ENCODE measurements at places on chromosomes 7 and 10.
A peak's percentile ranks its signal among the peaks of the same experiment; 100 is the strongest.

GRCh38 chr10:129773359-129773990 is 190.6 kb downstream of the EBF3 start:
- DNase-seq = no peak

GRCh38 chr7:153190452-153190851 is 430.9 kb downstream of the ACTR3B start:
- DNase-seq = no peak

GRCh38 chr7:141418066-141418465 is 133.1 kb upstream of the AGK start:
- no peak for DNase-seq

DNA sequence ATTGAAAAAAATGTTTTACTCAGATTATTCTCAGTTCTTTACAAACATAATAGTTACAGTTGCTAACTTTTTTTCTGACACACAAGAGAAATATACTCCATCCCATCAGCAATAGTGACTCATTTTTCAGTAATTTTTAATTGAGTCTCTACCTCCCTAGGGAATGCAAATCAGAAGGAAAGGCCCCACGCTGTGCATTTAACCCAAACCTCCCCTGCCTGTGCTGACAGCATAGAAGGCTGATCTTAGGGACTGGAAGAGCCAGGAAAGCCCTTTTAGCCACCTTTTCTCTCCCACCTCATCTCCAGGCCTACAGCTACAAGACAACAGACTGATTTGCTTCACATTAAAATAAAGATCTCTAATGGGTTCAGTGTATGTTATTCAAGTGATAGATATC is 24.7 kb upstream of the PIK3CG start:
- DNase-seq = no peak

GRCh38 chr10:89548673-89549072 is 13.3 kb upstream of the SLC16A12 start:
- no peak for DNase-seq

- no peak for DNase-seq
Observed at GRCh38 chr10:91944880-91945630, 21.5 kb downstream of the BTAF1 start.

DNA sequence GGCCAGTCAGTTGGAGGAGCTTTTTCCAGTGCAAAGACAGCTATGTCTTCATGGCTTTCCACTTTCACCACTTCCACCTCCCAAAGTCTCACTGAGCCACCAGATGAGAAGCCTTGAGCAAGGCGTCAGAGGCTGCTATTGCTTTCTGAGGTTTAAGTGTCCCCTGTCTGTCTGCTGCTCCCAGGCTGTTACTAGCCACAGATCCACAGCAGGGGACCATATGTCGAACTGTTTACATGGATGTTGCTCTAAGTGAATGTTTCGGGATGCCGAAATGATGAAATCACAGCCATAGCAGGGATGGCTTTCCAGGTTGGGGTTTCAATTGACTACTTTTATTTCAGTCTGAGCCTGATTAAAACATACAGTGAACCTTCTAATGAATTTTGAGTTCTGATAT is 88.5 kb downstream of the AVL9 start:
- peak; percentile 26 for DNase-seq

DNA sequence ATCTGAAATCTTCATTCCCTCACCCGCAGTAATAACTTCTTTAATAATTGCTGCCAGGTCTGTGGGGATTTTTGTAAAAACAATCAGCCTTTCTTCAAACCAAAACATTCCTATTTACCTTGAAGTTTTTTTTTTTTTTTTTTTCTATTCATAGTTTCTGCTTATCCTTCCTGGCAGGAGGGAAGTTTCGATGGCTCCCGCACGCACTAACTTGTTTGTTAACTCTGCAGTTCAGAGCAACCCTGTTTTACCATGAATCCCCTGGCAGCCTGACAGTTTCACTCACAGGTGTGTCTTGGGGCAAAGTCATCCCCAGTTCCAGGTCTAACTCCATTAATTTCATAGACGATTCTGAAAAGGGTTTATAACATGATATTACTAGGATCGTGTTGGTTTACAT is 149.3 kb downstream of the KLF6 start:
- no peak for DNase-seq

DNA sequence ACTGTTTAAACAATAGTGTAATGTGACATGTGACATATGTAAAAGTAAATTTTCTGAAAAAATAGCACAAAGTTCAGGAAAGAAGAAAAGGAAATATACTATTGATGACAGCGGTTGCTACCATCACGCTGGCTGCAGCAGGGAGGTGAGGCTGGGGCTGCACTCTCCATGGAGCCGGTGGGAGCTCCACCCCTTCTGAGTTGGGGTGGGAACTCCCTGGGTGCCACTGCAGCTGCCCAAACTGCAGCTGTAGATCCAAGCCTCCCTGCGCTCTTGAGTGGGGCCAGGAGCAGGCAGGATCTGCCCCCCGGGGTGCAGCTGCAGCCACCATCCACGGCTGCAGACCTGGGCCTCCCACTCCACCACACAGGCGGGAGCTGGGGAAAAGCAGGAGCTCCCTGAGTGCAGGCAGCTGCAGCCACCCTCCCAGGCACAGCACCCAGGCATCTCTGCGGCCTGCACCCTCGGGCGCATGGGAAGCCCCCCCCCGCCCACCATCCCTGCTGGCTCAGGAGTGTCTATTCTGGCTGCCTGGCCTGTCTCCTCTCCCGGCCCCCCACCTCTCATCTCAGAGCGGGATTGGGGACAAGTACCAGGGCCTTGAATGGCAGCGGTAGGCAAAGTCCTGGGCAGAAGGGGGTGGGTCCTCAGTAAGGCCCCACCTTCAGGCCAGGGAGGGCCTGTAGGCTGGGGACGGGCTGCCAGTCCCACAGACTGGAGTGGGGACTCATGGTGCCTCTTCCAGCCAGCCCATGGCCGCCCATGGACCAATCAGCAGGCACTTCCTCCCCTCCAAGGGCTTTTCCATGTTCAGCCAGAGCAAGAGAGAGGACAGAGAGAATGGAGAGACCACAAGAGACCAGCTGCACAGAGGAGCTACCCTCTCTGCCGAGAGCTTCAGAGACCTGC is 50.1 kb downstream of the TNS3 start:
- DNase-seq = no peak

GRCh38 chr7:55575733-55576132 is 3.4 kb upstream of the VOPP1 start:
- no peak for DNase-seq

- DNase-seq = no peak
Observed at GRCh38 chr7:18520450-18521235, 25.1 kb downstream of the HDAC9 start.

DNA sequence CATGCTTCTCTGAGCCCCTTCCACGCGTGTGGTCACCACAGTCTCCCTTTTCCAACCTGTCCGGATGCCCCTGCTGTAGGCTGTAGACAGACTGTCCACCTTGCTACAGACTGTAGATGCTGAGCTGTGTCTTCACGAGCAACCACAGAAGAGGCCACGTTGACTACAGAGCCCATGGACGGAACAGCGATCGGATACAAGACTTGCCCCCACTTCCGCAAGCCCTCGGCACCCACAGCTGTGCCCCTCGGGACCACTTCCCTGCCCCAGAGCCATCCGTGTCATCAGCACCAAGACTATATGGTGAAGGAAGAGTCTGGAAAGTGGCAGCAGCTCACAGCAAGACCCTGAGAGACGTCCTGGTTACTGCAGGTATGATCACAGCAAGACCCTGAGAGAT is 491.4 kb downstream of the DNAJB6 start:
- DNase-seq = no peak

DNA sequence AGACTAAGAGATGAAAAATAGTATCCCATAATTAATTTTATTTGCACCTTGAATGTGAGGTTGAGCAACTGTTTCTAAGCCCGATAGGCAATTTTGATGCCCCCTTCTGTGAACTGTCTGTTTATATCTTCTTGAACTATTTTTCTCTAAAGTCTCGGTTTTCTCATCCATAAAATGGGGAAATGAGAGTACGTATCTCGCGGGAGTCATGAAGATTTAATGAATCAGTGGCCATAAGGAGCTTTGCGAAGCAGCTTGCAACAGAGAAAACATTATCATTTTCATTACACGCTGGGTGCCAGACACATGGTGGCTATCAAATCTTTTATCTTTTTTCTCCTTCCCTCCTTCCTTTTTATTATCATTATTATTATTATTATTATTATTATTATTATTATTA is 108.1 kb upstream of the CARD11 start:
- no peak for DNase-seq

- DNase-seq = no peak
Observed at GRCh38 chr7:148672041-148672440, 26.7 kb upstream of the CUL1 start.

DNA sequence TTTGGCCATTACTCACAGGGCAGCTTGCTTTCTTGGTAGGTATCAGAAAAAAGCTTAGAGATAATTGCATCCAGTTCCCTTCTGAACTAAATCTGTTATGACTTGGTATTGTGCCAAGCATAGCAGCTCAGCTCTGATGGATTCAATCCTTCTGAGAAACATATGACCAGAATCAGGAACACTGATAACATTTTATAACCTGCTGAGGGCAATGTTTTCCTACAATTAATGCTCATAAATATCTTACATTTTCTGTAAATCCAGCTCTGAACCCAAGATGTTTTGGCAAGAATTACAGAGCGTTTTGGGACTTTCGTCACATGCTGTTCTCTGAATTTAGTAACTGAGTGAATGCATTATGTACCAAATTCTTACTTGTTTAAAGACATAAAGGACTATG is 167.8 kb downstream of the KIF20B start:
- no peak for DNase-seq

DNA sequence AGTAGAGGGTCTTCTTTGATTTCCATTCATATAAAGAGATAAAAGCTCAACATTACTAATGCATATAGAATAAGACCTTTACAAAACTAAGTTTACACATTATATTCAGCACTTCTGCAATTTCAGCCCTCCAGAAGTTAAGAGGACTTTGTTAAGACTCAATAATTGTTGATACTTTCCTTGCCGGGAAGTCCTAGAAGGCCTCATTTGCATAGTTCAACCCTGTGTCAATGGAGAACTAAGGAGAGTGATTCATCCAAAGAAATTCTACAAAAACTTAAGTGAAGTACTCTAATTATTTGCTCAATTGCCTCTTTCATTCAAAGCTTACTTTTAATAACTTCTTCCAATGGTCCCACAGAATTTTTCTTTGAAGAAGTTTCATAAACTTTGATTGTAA is 1060.3 kb upstream of the CELF2 start:
- no peak for DNase-seq

- DNase-seq = peak; percentile 84
Observed at GRCh38 chr7:137169282-137169698, 174.2 kb downstream of the PTN start.

DNA sequence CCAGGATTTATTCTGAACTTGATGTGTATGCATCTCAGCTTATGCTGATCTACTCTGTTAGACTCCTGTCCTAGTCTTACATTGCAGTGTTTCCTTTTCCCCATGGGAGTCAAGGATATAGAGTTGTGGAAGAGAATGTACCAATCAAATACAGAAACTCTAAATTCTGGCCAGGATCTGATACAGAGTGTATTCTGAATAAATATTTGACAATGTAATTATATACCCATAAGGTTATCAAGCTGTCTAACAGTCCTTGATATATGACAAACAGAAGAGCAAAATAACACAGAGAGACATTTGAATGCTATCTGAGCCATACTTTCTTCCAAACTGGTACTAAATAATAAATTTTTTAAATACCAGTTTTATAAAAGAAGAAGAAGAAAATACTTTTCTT is 116.8 kb downstream of the ETV1 start:
- no peak for DNase-seq

GRCh38 chr7:149125863-149126661 is at the start of gene ZNF425:
Gene ZNF425, minus strand, starts transcription at chr7:149126324. Its CDS starts 111 bp downstream, at chr7:149126213.
- no peak for DNase-seq

DNA sequence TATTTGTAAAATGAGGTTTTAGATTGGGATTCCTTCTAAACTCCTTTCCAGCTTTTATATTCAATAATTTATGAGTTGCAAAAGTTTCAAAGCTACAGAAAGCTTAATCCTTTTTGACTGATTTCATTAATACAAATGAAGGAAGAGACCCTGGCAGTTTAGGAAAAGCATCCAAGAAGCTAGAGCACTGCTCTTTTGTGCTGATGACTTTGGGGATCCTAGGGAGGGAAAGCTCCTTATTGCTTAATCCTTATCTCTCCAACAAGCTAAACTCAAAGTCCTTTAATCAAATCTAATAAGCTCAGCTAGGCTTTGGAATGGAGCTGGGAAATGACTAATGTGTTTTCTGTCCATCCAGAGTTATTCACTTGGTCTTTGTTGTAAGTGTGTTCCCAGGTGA is 285.4 kb downstream of the ACTR3B start:
- no peak for DNase-seq

GRCh38 chr7:85289279-85289678 is 102.4 kb upstream of the SEMA3D start:
- DNase-seq = no peak

DNA sequence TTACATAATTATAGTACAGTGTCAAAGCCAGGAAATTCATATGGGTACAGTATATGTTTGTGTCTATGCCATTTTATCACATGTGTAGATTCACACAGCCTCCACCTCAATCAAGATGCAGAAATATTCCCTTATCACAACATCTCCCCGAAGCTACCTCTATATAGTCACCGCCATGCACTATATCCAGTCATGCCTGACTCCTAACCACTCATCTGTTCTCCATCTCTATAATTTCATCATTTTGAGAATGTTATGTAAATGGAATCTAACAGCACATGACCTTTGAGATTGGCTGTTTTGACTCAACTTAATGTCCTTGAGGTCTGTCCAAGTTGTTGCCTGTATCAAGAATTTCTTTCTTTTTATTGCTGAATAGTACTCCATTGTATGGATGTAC is 22.3 kb upstream of the SLC25A13 start:
- DNase-seq = no peak

GRCh38 chr10:92834331-92834730 is 14.0 kb upstream of the EXOC6 start:
- DNase-seq = no peak

DNA sequence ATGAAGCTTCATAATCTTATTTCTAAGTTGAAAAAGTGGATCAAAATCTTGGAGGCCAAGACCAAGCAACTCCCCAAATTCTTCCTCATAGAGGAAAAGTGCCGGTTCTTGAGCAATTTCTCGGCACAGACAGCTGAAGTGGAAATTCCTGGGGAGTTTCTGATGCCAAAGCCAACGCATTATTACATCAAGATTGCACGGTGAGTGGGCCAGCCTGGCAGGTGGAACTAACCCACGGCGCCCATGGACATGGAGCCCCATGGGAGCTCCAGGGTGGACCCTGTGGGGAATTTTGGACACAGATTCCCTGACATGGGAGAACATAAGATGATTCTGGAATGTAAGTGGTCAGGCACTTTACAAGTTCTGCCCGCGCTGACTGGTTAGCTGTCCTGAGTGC is 125.9 kb downstream of the TRRAP start:
- no peak for DNase-seq

DNA sequence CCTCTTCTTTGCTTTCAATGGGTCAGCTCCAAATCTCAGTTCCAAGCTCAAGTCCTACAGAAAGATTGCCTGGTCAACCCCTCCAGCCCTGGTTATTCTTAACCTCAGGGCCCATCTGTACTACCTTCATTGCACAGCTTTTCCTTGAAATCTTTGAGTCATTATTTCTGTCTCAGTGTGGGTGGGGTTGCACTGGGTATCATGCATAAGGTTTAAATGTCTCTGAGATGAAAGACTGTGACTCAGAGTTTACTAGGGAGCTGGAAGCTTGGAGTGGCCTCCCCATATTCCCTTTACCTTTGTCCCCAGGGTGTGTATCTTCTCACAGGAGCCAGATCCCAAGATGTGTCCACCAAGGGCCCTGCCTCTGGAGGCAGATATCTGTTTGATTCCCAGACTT is 3.3 kb upstream of the OR6V1 start:
- no peak for DNase-seq

GRCh38 chr7:138317044-138317596 is 142.9 kb upstream of the TRIM24 start:
- no peak for DNase-seq

Data from NCI-H524 treated with DMSO at 0.1 percent for 48 hours (cell line).